ENCODE measurements at places on chromosomes 4 and X.

GRCh38 chr4:7242766-7243165 is 50.4 kb downstream of the SORCS2 start:
- no peak for DNase-seq

GRCh38 chrX:137915466-137915865 is 349.5 kb downstream of the ZIC3 start:
- DNase-seq: no peak

DNA sequence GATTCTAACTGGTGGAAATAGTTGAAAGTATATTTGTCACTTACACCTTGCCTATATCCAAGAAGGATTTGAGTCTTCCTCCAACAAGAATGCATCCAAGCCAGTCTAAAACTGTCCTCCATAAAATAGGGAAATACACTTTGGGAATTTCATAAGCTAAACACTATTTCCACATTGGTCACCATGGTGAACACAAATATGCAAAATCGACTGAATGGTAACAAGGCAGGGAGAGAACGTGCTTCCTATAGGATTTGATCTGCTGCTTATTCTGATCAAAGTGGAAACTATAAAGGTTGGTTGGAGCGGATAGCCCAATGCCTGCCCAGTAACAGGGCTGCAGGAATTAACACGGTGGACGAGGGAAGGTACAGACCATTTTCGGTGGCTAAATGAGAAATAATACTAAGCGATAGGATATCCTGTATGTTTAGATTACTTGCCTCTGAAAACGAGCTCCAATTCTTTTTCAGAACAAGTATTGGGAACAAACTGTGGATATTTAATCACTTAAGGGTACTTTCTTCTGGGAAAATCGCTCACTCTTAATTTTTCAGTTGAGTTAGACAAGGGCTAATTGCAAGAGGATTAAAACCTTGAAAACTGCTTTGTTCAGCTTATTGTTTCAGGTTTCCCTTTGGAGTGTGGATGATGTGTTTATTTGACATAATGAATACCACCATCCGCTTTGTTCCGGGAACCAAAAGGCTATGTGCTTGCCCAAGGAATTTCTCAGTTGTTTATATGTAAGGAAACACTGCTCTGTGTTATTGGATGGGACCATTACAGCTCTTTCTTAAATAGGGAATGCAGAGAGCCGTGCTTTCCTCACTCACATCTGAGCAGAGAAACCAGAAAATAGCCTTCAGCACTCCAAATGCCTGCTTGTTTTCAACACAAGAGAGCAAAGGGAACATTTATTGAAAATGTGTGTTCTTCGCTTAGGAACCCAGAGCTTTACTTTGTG is 194.4 kb downstream of the CBR4 start:
- DNase-seq: no peak

DNA sequence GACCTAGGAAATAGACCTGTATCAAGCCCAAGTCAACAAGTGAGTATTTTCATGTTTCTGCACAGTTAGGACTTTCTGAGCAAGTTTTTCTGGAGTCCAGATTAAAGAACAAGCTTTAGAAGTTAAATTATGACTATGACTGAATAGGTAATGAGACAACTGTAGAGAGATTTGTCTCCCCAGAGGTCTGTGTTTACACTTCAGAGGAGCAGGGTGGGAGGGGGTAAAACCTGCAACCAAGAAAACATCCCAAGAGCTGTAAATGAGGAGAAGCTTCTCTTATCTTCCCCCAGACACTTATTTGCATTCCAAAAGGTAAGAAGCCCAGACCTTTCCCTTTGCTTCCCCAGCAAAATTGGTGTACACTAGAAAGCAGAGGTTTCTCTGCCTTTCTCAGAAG is 22.1 kb upstream of the CEP135 start:
- no peak for DNase-seq

GRCh38 chr4:71828470-71828869 is 44.6 kb upstream of the GC start:
- no peak for DNase-seq

GRCh38 chrX:25599061-25599460 is 539.1 kb upstream of the MAGEB18 start:
- DNase-seq: no peak

- peak; percentile 4 for DNase-seq
Measured at GRCh38 chr4:82201805-82202641, 171.8 kb downstream of the HNRNPD start.

DNA sequence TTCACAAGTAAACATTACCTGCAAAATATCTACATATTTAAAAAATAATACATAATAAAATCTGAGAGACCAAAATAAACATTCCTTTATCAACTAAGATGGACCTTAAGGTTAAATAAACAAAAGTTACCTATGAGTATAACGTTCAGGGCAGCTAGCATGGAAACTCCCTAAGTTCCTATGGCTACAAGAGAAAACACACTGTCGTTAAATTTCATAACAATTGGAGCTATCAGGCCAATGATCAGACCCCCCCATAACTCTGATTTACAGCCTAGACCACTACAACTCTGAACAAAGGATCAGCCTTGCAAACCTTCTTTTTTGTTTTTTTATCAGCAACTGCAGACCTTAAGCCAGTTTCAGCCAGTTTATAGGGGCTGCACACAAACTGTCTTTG is 1418.4 kb downstream of the PCDH18 start:
- no peak for DNase-seq

DNA sequence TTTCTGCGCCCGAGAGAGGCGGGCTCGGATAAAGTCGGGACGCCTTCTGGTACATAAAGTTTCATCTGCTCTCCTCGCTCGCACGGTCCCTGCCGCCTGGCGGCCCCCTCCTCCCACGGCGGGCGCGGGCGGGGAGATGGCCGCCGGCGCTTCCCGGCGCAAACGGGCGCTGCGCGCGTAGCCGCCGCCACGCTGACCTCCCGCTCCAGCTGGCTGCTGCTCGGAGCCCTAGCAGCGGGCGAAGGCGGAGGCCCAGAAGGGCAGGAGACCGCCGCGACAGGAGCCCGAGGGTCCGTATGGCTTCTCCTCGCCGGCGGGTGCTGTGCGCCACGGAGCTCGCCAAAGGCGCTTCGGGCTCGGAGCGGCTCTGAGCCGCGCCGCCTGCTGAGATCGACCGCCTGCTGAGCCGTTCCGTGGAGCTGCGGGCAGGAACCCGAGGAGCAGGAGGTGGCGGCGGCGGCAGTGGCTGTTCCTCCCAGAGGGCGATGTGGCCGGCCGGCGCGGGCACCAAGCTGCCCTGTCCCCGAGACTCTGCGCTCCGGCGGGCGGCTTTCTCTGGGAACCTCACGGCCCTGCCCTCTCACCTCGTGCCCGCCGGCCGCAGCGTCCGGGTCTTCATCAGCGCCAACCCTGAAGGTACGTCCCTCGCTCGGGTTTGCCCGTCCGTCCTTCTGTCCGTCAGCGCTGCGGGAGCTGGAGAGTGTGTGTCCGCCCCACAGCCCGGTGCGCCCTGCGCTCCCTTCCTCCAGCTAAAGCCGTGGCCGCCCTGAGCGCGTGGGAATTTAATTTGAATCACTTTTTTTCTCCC is at the start of gene NWD2:
Gene NWD2 (plus strand): TSS at position 161 of the 808 bp plus-strand sequence. CDS start 325 bp downstream, at position 486.
- no peak for DNase-seq

GRCh38 chr4:135949931-135950330 is 1582.4 kb downstream of the PCDH18 start:
- DNase-seq: no peak

GRCh38 chr4:84673475-84674240 is 90.7 kb downstream of the CDS1 start:
- DNase-seq: no peak

DNA sequence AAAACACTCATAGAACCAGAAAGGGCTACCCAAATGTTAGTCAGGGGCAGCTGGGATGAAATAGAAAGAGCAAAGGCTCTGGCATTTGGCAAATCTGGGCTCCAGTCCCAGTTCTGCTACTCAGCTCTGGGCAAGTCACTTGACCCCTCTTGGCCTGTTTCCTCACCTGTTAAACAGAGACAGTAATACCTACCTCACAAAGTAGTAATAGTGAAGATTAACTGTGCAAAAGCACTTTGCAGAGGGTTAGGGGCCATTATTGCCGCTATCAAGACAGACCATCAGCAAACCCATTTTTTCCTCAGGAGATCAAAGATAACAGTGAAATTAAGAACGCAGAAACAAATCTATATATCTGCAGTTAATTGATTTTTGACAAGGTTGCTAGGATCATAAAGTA is 20.6 kb downstream of the ZBTB33 start:
- no peak for DNase-seq

GRCh38 chrX:9980927-9981326 is 13.8 kb downstream of the CLDN34 start:
- DNase-seq: no peak

DNA sequence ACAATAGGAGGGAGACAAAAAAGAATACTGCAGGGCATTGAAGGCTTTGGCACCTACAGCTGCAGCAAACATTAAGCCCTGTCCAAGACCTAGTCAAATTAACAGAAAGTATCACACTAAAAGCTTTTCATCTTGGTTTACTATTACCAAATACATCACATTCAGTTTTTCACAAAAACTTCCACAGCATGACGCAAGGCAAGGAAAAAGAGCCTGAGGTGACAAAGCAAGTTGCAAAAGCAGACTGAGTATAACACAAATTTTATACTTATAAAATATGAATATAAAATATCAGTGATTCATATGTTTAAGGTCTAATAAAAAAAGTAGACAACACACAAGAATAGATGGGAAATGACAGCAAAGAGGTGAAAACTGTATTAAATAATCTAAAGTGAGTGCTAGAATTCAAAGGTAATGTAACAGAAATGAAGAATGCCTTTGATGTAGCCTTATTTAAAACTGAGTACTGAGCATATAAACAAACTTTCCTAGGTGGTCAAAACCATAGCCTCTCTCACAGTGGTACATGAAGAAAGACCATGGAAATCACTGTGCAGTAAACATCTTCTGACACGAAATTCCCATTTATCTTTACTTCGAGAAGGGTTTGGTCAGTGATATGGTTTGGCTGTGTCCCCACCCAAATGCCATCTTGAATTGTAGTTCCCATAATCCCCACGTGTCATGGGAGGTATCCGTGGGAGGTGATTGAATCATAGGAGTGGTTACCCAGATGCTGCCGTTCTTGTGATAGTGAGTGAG is 27.7 kb upstream of the MAGEA11 start:
- DNase-seq: no peak

GRCh38 chrX:114508756-114509155 is 75.1 kb upstream of the HTR2C start:
- no peak for DNase-seq

GRCh38 chr4:168711197-168712140 is 214.6 kb downstream of the PALLD start:
- no peak for DNase-seq

Data from activated T-helper 9 cell treated with anti-CD3 and anti-CD28 coated beads, Interleukin-2, amount 50 U/mL, for 16 hours (primary cell).